ENCODE measurements at places on chromosomes 4 and X. TPM values are rescaled to one million over a fixed set of nuclear protein-coding genes. Genes with fewer than 3 reads are reported as not detected.

The CT47B1 gene
- not detected for total RNA-seq

The SAGE1 gene
- total RNA-seq: not detected

The PABPC1L2B gene
- total RNA-seq: not detected

The GRIA3 gene
- 8.4 TPM for total RNA-seq

The PRAF2 gene
- 28.1 TPM for total RNA-seq

The CENPVL2 gene
- not detected for total RNA-seq

The SLC9A7 gene
- 119 TPM for total RNA-seq

The ASB9 gene
- total RNA-seq: 0.36 TPM

The USP51 gene
- 2.3 TPM for total RNA-seq
